Tibial nerve (tissue), 4 donors: ENCODE measurements at places on chromosomes 1 and 21.

GRCh38 chr1:204272505-204272904 is 58.7 kb upstream of the GOLT1A start:
- no peak for DNase-seq

DNA sequence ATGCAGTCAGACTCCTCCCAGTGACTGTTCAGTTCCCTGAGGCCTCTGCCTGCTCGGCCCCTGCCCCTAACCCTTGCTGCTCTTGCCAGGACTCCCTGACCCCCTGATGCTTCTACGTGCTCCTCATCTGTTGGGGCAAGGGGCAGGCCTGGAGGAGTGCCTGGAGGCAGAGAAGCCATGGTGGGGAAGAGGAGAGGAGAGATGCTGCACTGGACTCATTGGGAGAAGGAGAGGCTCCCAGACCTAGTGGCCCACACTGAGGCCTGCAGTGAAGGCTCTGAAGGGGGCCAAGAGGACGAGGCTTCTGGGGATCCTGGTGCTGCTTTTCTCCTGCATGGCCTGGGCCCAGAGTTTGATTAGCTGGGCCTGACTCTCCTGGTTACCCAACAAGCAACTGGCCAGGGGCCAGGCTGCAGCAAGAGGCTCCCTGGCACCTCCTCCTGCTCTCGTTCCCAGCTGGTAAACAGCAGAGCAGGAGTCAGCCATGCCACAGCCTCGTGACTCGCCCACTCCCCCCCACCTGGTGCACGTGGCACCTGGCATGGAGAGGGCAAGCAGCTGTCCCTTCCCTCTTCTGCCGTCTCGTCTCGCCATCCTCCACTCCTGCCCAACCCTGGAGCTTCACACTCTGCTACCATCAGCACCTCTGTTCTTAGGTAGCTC is 847 bp upstream of the RORC start:
- no peak for DNase-seq

- DNase-seq = no peak
Observed at GRCh38 chr1:58596631-58597052, 19.6 kb upstream of the TACSTD2 start.

DNA sequence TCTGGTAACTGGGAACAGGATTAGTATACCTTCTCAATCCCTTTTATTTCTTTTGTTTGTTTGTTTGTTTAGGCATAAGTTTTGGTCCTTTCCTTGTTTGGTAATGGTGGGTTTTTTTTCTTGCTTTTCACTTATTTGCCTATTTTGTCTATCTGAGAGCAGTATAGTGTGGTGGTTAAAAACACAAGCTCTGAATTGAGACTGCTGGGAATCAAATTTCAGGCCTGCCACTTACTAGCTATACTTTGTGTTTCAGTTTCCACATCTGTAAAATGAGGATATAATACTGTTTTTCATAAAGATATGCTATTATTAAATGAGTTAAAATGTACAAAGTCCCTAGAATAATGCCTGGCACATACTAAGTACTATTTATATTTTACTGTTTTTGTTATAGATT is 81.6 kb upstream of the IVNS1ABP start:
- no peak for DNase-seq

DNA sequence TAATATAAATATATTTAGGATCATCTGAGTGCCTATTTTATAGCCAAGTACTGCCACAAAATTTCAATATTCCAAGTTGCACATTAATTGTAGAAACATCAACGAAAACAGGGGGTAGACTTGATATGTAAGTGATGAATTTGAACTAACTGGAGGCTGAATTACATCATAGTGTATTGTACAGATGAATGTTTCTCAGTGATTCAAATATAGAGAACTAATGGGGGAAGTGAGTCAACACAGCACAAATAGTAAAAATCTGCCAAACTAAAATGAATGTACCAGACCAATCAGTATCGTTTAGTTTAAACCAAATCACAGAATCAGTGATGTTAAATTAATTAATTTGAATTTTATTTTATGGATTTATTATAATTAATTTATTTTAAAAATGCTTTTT is 42.8 kb downstream of the RTCA start:
- no peak for DNase-seq

DNA sequence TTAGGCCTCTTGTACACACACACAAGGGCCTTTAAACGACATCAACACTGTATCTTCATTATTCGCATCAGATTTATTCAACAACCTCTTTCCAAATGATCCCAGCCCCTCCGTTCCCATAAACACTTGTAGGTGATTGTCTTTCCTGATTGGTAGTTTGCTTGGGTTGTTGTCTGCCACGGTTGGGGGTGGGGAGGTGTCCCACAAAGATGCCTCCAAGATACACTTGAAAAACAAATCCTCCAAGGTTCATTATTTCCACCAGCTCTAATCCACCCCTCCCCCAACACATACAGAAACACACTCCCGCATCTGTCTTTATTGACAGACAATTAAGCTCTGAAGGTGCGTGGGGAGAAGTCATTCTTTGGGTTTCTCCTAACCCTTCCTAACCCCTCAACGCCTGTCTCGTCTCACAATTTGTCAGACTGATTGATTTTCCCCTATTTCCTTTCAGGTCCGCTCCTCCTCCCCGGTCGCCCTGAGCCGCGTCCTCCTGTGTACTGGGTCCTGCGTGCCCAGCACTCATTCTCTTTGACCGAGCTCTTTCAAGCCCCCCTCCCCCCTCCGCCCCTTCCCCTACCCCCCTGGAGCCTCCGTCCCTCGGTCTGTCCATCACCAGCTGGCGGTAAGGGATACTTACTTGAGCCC is 1.4 kb downstream of the WDR26 start:
- DNase-seq = peak; percentile 44

DNA sequence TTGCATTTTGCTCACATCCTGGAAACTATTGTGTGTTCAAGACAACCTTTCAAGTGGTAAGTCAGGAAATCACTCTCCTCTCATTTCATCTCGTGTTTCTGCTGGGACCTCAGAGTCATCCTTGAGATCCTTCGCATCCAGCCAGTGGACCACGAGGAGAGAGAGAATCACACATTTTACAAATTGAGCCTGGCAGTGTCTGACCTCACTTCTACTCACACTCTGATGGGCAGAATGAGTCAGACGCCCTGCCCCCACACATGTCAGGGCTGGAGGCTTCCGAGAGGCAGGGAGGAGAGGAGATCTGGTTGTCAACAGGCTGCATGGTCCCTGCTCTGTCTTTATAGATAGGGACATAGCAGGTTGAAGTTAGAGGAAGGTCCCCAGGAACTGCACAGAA is 509.7 kb downstream of the AJAP1 start:
- DNase-seq = no peak

- no peak for DNase-seq
Observed at GRCh38 chr1:46274225-46275029, 26.9 kb downstream of the RAD54L start.

- DNase-seq = no peak
Observed at GRCh38 chr1:218878369-218878768, 295.3 kb upstream of the LYPLAL1 start.

DNA sequence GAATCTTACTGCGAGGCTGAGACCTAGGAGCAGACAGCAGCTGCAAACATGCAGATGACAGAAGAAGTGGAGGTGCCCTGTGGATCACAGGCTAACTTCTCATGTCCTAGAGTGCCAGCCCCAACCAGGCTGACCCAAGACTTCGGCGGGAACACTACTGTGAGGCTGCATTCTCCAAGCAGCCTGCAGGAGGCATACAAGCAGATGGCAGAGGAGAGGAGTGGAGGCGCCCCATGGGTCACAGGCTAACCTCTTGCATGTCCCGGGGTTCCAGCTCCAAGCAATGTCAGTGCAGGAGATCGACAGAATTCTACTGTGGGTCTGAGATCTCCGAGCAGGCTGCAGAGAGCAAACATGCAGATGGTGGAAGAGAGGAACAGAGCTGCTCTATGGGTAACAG is 98.1 kb upstream of the ZNF678 start:
- no peak for DNase-seq

GRCh38 chr1:167565922-167566321 is 12.4 kb upstream of the CREG1 start:
- no peak for DNase-seq

- DNase-seq = no peak
Observed at GRCh38 chr1:243756529-243756928, 93.5 kb downstream of the AKT3 start.

DNA sequence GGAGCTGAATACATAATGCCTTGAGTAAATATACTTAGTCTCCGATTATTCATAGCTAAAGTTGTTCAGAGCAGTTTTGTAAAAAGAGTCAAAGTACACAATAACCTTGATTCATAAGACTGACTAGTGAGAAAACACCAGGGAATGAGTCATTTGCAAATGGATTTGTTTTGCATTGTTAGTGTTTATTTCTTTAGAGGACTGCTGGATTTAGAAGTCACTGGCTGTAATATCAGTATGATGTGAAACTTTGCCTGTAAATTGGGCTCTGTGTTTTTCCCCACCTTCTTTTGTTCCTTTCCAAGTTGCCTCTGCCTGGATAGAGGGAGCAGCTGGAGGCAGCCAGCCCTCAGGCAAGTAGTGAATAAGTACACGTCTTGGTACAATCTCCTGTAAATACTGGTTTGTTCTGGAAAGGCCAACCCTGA is 474.7 kb downstream of the NUF2 start:
- no peak for DNase-seq

DNA sequence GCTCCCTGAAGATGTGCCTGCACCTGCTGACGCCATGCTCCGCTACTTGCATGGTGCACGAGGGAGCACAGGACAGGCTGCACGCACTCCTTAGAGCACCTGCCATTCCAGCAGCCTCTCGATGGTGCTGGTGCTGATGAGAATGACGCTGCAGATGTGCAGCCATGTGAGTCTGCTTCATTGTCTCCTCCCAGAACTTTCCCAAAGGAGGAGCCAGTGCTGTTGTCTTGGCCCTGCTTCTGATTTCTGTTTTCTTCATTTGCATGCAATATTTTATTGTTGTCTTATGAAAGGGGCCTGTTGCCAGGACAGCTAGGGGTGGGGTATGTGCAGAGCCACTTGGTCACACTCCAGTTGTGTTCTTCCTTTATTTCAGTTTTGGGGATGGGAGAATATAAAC is 70.1 kb downstream of the PCBP3 start:
- no peak for DNase-seq

DNA sequence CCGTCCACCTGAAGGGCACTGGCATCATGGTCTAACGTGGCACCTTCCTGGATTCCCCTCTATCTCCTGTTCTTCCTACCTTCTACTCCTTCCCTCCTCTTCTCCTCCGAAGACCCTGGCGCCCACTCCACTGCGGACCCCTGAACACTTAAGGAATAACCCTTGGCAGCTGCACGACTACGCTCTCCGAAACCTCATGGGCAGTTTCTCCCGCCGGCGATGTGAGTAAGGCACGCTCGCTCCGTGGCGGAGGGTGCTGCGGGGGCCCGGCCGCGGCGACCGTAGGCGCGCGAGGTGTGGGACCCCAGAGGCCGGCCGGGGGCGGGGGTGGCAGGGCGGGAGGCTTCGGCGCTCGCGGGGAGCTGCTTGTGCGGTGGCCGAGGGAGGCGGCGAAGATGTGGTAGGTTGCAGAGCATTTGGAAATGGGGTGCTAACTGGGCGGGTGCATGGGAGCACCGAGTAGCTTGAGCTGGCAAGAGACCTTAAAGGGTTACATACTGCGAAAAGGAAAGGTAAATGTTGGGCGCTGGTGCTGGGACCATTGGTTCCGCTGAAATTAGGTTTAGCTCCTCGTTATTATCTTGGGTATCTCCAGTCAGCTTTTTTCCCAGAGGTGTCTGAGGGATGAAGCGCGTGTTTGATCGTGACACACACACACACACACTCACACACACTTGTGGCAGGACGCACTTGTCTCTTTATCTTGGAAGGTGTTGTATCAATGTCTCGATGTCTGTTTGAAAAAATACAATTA is 876 bp downstream of the LRRC7 start:
- no peak for DNase-seq

- no peak for DNase-seq
Observed at GRCh38 chr1:191533254-191533653, 625.0 kb upstream of the RGS18 start.

DNA sequence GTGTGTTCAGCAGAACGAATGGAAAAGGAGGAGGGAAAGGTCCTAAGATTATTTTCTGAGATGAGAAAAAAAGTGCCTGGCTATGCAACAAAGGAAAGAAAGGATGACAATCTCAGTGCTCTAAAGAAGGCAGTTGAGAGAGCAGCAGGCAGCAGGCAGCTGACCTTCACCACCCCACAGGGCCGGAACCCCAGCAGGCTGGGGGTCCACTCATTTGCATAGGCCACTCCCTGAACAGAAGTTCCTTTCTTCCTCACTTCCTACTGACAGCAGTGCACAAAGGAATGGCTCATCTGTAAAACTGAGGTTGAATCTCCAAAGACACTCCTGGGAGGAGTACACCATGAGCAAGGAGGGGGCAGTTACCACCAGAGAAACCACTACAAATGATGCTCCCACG is 41.4 kb upstream of the TNR start:
- no peak for DNase-seq
